Astrocyte of the cerebellum (primary cell): ENCODE measurements at places on chromosomes 3 and 15.

DNA sequence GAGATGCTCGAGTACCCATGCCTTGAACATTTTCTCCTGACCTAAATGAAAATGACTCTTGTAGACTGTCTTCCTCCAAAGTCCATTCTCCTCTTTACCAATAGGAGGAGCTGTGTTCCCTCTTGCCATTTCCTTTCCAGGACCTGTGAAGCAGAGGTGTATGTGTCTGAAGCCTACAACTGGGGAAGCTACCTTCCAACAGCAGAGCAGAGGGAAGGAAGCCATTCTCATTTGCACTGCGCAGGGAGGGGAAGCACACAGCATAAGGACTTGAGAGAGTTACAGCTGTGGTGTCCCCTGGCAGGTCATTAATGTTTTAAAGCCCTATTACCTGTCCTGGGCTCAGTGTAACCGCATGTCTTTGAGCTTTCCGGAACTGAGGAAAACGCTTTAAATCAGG is 38.7 kb downstream of the HSPBAP1 start:
- peak; percentile 23 for DNase-seq

DNA sequence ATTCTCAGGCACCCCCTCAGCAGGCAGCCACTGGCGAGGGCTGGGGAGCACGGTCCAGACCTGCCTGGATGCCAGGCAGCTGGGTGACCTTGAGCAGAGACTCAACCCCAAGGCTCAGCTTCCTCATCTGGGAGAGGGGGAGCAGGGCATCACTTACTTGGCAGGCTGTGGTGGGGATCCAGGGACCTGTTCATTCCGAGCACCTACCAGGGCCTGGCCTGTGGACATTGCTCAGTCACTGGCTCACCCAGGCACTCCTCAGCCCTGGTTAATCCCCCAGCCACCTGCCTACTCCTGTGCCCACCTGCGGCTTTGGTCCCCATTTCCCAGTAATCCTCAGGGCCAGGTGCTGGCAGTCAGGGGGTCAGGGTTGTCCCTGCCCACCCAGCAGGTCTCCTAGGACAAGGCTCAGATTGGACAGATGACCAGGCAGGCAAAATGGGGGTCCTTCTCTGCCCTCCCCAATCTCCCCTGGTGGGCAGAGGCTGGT is 9.3 kb upstream of the RPL29 start:
- DNase-seq = no peak

GRCh38 chr3:49534581-49535441 is 19.5 kb upstream of the BSN start:
- DNase-seq = no peak

DNA sequence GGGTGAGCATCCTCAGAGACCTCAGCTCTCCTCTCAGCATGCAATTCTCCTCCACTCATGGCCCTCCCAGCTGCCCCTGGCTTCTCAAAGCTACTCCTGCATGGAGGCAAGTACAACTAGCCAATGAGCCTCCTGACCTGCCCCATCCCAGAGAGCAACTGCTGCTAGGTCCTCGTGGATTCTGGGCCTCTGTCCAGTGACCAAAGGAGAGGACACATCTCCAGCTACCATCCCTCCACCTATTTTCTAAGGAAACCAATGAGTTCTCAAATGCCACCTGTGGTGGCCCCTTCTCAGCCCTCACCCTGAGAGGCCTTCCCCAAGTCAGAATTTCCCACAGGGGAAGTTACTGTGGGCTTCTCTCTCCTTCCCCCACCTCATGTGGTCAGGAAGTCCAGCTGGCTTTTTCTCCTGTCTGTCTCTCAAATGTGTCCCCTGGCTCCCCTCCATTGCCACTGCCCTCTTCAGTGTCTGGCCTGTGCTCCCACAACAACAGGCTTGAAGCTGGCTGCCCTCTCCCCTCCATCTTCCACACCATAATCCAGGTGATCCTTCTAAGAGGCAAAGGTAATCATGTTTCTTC is 43.0 kb downstream of the LIPC start:
- DNase-seq = no peak

GRCh38 chr3:50320853-50321335 is 1.7 kb downstream of the HYAL2 start:
- DNase-seq = no peak

DNA sequence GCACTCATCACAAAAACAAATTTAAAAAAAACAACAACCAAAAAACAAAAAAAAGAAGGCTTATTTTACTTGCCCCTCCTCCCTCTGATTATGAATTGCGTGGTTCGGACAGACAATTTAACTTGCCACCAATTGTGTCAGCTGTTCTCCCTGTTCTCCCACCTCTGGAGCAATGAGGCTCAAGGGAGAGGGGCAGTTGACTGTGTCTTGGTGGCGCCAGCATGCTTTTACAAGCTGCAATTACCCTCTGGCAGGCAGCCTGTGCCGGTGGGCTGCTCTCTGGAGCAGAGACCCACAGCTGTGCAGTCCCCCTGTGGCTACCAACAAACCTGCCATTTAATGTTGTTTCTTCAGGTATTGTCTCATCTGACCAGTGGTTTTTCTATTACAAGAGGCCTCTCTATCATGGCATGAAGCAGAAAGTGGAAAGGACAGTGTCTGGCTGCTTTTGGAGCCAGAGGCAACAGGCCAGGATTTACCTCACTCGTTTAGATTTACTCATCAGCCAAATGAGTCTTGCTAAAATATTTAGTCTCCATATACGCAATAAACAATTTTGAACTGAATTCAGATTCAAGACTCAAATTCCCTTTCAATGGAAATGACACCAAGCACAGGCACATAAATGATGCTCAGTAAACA is 192.0 kb upstream of the TPRG1 start:
- no peak for DNase-seq

DNA sequence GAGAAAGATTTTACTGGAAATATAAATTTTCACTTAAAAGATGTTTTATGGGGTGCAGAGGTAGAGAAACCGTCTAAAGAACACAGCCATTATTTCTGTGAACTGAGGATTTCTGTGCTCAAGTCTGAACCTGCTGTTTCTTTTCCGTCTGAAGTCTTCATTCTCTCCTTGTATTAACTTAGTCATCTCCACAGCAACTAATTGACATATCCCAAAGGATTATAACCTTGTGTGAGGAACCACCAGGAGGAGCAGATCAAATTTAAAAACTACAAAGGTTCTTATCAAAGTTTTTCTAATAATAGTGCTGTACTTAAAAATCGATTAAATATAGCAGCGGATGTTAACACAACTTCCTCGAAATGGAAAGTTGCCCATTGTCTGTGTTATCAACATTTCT is 31.1 kb upstream of the ICE2 start:
- DNase-seq = no peak

DNA sequence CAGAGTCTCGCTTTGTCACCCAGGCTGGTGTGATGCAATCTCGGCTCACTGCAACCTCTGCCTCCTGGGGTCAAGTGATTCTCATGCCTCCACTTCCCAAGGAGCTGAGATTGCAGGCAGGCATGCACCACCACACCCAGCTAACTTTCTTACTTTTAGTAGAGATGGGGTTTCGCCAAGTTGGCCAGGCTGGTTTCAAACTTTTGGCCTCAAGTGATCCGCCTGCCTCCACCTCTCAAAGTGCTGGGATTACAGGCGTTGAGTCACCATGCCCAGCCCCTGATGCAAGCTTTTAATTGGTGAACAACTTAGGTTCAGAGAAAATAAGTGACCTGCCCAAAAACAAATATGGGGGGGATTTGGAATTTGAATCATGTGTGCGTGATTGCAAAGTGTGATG is 246.2 kb downstream of the LRTM1 start:
- DNase-seq = no peak
